ENCODE measurements at places on chromosomes 2 and 18.

DNA sequence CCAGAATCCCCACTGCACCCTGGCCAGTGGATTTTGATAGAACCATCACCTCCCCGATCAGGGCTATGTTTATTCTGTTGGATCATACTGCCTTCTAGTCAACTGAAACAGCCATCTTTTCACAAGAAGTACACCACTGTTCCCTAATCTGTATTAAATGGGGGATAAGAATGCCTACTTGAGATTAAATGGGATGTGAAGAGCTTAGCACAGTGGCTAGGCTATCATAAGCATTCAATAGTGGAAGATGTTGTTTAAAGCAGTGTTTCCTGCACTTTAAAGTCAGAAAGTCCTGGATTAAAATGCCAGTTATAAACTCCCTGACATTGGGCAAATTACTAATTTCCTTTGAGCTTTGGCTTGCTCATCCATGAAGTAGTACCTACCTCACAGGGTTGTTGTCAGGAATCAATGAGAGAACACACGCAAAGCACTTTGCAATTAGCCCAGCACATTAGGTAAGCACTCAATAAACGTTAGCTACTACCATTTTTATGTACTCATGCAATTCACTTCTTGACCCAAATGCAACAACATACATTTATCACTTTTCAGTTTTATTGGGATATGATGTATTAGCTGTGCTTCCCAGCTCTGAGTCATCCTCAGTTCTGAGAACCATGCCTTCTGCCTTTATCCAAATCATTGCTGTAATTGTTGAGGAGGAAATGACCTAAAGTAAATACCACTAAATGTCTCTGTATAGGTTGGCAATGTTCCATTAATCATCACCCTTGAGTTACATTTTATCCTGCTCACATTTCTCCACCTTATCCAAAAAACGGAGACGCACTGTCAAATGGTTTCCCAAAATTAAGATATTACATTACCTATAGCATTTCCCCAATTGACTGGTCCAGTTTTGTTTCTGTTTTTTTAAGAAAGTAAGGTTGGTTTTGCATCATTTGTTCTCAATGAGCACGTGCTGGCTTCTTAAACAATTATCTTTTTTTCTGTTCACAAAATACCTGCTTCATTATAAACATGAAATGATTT lies 2.1 kb downstream of the TMEM247 start:
- no peak for DNase-seq

DNA sequence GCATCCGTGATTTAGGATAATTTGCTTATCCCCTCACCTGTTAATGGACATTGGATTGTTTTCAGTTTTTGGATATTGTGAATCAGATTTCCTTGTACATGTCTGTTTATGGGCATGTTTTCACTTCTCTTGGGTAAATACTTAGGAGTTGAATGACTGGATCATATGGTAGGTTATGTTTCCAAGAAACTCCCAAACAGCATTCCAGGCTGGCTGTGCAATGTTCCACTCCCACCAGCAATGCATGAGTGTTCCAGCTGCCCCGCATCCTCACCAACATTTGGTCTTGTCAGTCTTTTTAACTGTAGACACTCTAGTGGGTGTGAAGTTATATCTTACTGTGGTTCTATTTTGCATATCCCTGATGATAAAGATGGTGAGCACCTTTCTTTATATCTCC lies 8.9 kb upstream of the LRRFIP1 start:
- no peak for DNase-seq

GRCh38 chr18:77114415-77115191 lies 18.0 kb downstream of the MBP start:
- no peak for DNase-seq

GRCh38 chr2:139403948-139404347 lies 623.8 kb upstream of the NXPH2 start:
- no peak for DNase-seq

GRCh38 chr18:27921392-27921791 lies 255.5 kb downstream of the CDH2 start:
- no peak for DNase-seq

- no peak for DNase-seq
These were observed 10.6 kb upstream of the C2orf74 start for GRCh38 chr2:61151436-61151835.

GRCh38 chr2:104825124-104825865 lies 28.6 kb upstream of the POU3F3 start:
- no peak for DNase-seq

DNA sequence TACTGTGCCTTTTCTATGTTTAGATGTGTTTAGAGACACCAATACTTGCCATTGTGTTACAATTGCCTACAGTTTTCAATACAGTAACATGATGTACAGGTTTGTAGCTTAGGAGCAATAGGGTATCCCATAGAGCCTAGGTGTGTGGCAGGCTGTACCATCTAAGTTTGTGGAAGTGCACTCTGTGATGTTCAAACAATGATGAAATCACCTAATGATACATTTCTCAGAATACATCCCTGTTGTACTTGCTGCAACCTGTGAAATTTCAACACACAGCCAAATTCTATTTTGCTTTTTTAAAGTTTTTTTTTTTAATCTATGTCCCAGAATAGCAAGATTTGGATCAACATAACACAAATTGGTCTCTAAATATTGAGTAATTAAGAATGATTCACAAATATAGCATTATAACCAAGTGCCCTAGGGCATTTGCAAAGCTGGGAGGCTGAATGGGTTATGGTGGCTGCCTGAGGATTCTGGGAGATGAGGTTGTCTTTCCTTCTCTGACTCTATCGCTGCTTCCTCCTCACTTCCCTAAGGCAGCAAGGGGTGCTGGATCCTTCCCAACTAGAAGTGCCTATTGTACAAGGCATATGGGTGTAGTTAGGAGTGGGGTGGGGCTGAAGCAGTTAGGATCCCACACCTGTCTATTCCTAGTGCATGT lies 78.3 kb downstream of the SKA1 start:
- DNase-seq: no peak

GRCh38 chr2:209472112-209472832 lies 48.4 kb downstream of the MAP2 start:
- DNase-seq: no peak

DNA sequence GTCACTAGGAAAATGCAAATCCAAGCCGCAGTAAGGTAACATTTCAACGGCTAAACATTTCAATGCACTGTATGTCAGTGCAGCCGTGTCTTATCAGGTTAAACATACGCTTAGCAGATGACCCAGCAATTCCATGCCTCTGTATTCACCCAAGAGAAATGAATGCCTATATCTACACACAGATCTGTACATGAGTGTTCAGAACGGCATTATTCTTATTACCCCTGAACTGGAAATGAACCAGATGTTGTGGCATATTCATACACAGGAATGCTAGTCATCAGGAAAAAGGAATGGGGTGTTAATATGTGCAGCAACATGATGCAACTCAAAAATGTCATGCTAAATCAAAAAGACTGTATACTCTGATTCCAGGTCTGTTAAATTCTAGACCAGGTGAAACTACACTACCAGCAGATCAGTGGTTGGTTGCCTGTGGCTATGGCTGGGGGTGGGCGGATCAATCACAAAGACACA lies 80.4 kb upstream of the RPL31 start:
- DNase-seq: no peak

DNA sequence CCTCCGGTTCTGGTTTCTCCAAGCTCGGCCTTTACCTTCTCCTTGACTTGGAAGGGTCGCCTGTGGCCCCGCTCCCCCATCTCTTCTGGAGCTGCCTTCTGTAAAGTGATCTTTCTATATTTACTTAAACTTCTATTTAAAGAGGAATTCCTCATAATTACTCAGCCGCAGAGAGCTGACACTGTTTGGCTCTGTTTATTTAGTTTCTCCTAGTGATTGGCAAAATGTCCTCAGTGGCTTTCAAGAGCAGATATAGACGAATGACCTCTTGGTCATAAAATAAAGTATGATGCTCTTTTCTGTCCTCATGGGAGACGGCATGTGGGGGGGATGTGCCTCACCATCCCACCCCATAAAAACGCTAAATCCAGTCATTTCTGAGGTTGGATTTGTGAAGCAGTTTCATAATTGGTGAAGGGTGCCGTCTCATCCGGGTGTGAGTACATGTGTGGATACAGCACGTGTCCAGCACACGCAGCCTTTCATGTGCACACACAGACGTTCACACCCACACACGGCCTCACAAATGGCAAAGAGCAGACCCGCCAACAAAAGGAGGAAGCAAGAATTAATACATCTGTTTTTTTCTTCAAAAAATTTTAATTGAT lies 43.4 kb upstream of the SMAD7 start:
- DNase-seq: no peak

DNA sequence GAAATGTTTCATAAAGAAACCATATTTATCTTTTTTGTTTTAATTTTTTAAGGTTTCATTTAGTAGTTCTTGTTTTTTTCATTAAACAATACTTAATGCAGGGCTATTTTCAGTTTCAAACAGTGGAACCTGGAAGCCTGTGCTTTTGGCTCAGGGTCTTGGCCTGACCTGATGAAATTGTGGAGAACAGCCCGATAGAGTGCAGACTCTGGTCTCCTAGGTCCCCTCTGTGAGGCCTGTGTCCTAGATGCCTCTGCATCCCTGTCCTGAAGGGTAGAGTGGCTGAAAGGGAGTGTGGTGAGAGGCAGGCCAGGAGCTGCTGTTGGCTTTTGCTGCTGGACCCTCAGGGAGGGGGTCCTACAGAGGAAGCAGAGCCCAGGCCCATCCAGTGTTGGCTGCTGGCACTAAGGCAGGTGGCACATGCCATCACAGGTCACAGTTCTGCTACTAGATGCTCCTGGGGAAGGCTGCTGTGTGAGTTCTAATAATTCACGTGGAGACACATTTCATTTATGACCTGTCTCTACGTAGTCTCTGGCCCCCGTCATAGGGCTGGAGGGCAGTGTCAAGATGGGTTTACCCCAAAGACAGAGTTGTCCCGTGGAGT lies 201.0 kb upstream of the COPS8 start:
- no peak for DNase-seq

- no peak for DNase-seq
These were observed 40.2 kb upstream of the UBXN4 start for GRCh38 chr2:135701442-135701841.

DNA sequence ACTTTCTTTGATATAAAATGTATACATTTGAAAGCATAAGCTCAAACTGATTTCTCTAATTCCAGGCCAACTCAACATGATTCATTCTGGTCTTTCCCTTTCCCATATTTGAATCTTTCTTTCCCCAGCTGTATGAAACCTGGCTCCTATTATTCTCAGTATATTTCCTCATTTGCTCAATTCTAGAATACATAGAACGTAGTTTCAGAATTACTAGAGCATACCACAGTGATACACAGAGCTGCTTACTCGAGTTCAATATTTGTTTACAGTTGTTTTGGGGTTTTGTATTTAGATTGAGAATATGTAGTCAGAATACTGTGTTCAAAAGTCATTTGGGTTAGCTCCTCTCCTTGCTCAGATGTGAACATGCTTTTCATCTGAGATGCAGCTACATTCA lies 43.0 kb downstream of the TNFRSF11A start:
- no peak for DNase-seq

DNA sequence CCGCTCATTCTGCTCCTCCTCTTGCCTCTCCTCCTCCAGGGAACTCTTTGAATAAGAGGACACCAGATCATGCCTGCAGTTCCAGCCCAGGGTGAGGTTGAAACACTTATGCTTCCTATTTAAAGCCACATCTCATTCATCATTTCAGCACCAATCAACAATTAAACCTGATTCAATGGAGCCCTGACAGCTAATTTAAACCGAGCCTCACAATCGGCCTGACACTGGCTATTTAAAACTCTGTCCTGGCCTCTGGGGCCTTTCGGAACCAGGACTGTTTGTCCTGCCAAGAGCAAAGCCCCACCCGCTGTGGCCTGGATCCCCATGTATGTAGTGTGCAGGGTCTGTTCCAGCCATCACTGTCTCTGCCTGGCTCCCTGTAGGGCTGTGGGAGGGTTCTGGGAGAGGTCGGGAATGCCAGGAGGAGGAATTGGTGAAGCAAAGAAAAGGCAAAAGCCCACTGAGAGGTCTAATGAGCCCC lies 97.4 kb downstream of the MCFD2 start:
- peak; percentile 97 for DNase-seq

GRCh38 chr2:134763164-134763710 lies 44.4 kb upstream of the TMEM163 start:
- no peak for DNase-seq

- peak; percentile 64 for DNase-seq
These were observed 56.8 kb downstream of the SMAD2 start for GRCh38 chr18:47873625-47874024.

DNA sequence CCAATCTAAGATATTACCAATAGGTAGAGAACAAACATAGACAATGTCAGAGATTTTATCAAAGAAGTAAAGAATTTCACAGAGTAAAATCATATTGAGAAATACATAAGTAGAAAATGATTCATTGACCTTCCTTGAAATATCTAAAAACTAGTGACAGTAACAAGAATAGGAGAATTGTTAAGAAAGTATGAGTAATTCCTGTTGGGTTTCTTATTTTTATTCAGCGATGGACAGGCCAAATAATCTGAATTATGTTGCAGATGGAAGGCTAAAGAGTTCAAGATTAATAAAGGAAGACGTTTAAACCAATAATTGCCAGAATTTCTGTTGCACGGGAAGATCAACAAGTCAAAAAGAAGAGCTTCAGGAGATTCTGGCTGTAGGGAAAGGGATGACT lies 163.4 kb upstream of the RASGRP3 start:
- no peak for DNase-seq

DNA sequence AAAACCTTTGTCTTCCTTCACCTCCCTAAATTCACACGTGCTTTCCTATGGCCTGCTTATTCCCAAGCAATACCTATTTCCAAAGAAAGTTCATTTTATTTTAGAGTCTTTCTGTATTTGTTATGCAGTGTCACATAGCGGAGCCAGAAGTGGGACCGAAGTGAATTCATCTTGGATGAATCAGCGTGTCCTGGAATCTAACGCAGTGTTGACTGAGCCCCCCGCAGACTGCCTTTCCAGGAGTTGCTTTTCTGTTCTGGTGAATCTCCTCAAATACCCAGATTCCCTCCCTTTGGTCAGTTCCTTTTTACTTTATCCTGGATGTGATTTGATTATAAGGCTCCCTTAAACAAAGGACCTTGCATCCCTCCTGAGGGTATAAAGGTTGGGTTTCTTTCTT lies 10.8 kb downstream of the ALPP start:
- DNase-seq: peak; percentile 10

GRCh38 chr18:48893608-48894600 lies 56.9 kb downstream of the SMAD7 start:
- no peak for DNase-seq

DNA sequence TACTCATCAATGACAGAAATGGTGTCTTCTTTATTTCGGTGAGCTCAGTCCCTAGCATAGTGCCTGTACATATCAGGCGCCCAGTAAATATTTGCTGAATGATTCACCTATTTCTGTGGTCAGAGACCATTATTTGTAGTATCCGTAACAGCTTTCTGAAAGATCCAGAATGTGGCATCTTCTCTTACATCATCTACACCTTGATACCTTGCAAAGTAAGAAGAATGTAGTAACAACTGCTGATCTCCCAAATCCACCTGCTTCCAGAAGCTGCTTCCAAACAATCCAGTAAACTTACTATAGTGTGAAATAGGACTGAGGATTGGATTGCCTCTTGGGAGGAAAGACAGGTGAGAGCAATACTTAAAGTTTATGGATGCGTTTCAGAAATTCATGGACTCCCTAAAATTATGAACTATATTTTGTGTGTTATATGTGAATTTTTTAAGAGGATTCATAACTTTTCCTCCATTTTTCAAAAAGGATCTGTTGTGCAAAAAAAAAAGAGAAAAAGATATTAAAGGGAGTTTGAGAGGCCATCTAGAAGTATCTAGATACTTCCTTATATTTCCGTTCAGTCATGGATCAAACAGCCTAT lies 945 bp upstream of the ASXL2 start:
- no peak for DNase-seq

Measured in G401 (cell line).